RPMI7951 (cell line): ENCODE measurements at places on chromosomes 4 and X. TPM values are rescaled to one million over a fixed set of nuclear protein-coding genes. Genes with fewer than 3 reads are reported as not detected.

F8A3 gene
- 1.1 and 1.5 TPM in 2 replicates for total RNA-seq

USP26 gene
- total RNA-seq = not detected in 2 replicates

DNA sequence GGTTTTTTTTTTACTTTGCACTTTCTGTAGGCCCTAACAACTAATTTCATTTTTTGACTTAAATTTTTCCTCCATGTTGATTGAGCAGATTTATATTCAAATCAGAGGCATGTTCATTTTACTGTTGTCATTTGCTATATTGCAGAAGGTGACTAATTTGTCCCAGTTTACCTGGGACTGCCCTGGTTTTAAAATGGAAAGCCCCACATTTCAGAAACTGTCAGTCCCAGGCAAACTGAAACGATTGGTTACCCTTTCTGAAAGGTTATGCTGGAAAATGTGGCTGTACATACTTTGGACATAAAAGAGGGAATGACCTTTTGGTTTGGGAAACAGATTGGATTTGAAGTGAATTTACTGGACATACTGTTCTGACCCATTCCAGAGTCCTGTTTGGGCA lies 160.0 kb downstream of the SPCS3 start:
- DNase-seq = no peak

- DNase-seq = no peak
Observed at GRCh38 chr4:95180531-95181242, 368.1 kb downstream of the UNC5C start.

POLN gene
- 0.24 and 0.59 TPM in 2 replicates for total RNA-seq

GRCh38 chr4:2858451-2859217 lies 15.0 kb downstream of the ADD1 start:
- peak; percentile 22 for DNase-seq

GRCh38 chr4:25144870-25145481 lies 15.3 kb downstream of the SEPSECS start:
- DNase-seq = peak; percentile 20

GRCh38 chrX:107704587-107704986 lies 71.0 kb downstream of the TSC22D3 start:
- no peak for DNase-seq

HERC5 gene
- total RNA-seq = 6.1 and 7.1 TPM in 2 replicates

DNA sequence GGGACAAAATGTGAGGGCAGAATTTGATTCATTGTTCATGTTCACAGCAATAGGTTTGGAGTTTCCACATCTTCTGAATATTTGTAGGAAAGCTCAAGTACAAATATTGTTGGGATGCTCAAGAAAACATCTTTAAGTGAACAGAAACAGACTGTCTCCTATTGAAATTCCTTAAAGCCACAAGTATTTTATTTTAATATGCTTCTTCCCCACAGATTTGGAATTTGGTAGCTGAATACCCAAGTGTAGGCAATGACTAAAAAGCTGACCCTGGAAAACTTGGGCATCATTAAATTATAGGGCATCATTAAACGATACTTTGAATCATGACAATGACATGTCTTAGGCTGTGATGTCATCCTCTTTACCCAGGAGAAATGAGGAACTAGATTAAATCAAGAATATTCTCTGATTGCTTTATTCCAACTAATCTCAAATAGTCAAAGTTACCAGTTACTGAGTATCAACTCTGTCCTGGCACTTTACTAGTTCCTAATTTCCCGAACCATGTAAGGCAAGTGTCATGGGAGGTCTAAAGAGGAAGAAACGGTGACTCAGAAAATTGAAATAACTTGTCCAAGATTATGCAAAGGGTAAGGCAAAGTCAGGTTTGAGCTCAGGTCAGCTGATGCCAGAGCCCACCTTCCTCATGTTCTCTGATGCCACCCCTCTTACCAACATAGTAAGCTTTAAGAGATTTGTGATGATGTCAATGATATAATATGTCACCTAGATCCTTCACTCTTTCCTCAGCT lies 223.1 kb upstream of the LEF1 start:
- no peak for DNase-seq

DNA sequence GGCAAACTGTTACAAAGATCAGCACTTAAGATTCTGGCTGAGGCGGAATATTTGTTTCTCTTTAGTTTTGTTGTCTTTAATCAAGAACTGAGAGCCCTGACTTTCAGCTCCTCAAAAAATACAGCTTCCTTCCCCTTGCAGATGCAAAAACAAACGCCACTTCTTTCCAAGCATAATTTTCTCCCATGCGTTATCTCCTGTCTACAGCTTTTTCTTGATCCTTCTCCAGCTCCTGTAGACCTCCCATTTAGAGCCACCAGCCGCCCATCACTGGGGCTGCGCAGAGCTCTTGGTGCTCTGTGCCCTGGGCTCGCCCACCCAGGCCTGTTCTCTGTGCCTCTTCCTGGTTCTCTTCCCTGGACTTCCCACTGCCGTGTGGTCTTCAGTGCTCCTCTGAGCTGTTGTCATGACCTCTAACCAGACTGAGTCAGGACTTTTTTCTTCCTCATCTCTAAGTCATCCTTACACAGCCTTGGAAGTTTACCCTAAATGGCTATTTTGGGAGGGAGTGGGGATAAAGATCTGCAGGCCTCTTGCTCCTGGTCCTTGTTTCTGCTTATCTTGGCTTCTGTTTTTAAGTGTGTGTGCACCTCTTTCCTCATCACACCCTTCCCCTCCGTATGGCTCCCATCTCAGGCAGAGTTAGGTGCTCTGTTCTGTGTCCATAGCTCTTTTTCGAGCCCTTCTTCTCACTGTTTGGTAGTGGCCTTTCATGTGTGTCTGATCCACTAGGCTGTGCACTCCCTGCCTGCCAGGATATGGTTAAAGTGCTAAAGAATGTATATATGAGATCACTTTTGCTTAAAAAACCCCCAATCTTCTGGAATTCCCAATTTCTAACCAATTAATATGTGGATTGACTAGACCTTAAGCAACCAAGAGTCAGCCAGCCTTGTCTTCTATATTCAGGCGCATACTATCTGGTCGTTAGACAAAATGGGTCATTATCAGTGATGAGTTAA lies 122.5 kb downstream of the PTTG2 start:
- DNase-seq = peak; percentile 81

GUCY1A1 gene
- not detected in 2 replicates for total RNA-seq

DNA sequence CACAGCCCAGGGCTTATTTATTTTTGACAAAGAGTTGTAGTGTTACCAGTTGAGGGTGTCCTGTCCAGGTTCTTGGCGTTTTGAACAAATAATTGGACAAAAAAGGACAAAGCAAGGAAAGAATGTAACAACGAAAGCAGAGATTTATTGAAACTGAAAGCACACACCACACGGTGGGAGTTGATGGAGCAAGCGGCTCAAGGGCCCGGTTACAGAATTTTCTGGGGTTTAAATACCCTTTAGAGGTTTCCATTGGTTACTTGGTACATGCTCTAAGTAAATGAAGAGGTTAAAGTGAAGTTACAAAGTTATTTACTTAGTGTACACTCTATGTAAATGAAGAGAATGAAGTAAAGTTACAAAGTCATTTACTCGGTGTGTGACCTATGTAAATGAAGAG lies 27.8 kb upstream of the OPHN1 start:
- no peak for DNase-seq

GRCh38 chr4:189124149-189124758 lies 816.4 kb upstream of the FRG1 start:
- DNase-seq = peak; percentile 22
